ENCODE measurements at places on chromosomes 6 and 20. TPM values are rescaled to one million over a fixed set of nuclear protein-coding genes. Genes with fewer than 3 reads are reported as not detected.

Gene KIF6
- total RNA-seq = 1.2 TPM

Gene PLCB4
- 38.9 TPM for total RNA-seq

Gene CPNE5
- total RNA-seq = 0.29 TPM

Gene PRIM2
- 11.9 TPM for total RNA-seq

Gene THBS2
- total RNA-seq = 260 TPM

GRCh38 chr20:50346374-50347283, 156.0 kb downstream of the CEBPB start:
- H3K4me1 ChIP-seq = peaks cover 9% of the 10 kb centered on the region
- H3K27me3 ChIP-seq = no peaks in the 10 kb centered on the region
- H3K27ac ChIP-seq = no peak overlapping the region
- no peaks in the 10 kb centered on the region for H3K36me3 ChIP-seq

GRCh38 chr6:166814390-166814789, 142.0 kb downstream of the RNASET2 start:
- H3K4me1 ChIP-seq = no peaks in the 10 kb centered on the region
- no peaks in the 10 kb centered on the region for H3K27me3 ChIP-seq
- no peak for DNase-seq

DNA sequence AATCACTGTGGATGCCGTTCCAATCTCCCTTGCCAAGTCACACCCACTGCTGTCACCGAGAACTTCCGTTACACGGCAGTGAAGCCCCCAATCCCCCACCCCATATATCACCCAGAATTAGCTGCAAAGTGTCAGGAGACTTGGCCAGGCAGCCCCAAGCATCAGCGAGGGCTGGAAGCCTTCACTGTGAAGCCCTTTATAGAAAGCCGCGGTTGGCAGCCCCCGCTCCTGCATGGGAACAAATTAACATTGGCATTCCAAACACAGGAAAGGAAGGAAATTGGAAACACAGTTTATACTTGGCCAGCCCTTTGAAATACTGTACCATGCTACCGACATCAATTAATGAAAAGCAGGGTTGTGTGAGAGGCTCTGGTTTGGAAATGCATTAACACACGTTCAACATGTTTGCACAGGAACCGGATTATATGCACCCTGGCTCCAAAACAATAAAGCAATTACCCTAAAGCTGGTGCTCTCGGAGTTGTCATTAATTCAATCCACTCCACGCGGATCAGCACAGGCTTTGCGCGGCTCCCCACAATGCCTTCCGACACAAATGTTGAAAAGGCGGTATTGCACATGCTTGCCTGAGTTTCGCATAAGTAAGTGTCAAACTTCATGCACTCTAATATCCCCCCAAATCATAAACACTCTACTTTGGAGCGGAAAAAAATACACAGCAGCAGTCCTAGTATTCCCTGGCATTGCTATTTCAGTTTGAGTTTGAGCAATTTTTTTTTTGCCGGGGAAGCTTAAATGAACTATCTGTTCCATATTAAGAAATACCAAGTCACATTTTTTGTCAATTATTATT, 7.1 kb downstream of the BMP7 start:
- no peak overlapping the region for H3K27ac ChIP-seq
- DNase-seq = no peak
- peaks cover 78% of the 10 kb centered on the region for H3K27me3 ChIP-seq
- no peaks in the 10 kb centered on the region for H3K36me3 ChIP-seq
- no peaks in the 10 kb centered on the region for H3K4me1 ChIP-seq

DNA sequence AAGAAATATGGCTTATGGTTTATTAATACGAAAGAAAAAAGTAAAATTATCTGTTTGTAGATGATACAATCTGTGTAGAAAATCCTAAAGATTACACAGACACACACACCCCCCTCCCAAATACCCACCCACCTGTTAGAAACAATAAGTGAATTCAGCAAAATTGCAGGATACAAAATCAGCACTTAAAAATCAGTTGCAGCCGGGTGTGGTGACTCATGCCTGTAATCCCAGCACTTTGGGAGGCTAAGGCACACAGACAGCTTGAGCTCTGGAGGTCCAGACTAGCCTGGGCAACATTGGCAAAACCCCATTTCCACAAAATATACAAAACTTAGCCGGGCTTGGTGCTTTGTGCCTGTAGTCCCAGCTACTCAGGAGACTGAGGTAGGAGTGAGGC, 42.3 kb downstream of the NINL start:
- H3K27ac ChIP-seq = no peak overlapping the region
- peaks cover 18% of the 10 kb centered on the region for H3K4me1 ChIP-seq
- H3K4me3 ChIP-seq = no peak overlapping the region
- H3K36me3 ChIP-seq = no peaks in the 10 kb centered on the region
- no peaks in the 10 kb centered on the region for H3K27me3 ChIP-seq
- DNase-seq = peak; percentile 55

GRCh38 chr6:18309046-18309445, 44.7 kb upstream of the DEK start:
- no peak overlapping the region for H3K4me3 ChIP-seq
- peaks cover 16% of the 10 kb centered on the region for H3K4me1 ChIP-seq
- no peaks in the 10 kb centered on the region for H3K27me3 ChIP-seq
- H3K27ac ChIP-seq = no peak overlapping the region
- H3K36me3 ChIP-seq = no peaks in the 10 kb centered on the region

DNA sequence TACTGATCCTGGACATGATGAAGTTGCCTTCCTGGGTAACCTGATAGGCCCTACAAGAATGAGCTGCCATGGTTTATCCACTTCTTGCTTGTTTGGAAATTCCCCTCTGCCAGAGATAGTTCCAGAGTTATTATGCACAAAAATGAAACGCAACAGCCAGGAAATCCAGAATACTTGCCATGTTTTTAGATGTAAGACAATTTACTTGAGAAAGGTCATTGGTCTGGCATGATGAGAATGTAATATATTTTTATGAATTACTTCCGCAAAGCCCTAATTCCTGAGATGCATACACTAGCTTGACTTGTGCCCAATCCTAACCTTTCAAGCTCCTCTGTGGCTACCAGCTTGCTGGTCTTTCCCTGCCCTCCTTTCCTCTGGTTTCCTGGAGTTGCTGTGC, 27.9 kb upstream of the NT5E start:
- H3K27me3 ChIP-seq = no peaks in the 10 kb centered on the region
- peaks cover 8% of the 10 kb centered on the region for H3K4me1 ChIP-seq
- no peak overlapping the region for H3K27ac ChIP-seq
- no peak overlapping the region for H3K4me3 ChIP-seq
- no peaks in the 10 kb centered on the region for H3K36me3 ChIP-seq

DNA sequence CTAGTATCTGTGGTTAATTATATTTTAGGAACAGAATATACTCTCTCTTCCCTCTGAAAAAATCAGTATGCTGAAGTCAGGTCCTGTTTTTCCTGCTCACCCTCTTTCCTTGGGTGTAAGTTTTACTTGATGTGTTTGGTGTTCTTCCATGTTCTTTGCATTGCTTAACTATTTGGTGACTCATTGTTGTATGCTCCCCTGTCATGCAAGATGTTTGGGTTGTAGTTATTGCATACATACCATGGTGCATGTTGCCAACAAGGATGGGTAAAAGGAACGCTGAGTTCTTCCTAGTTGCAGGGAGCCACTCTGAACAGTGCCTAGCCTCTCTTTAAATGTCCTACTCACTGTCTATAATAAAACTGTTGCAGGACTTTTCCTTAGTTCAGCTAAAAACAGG, 207.9 kb upstream of the LAMP5 start:
- no peak overlapping the region for H3K27ac ChIP-seq
- no peaks in the 10 kb centered on the region for H3K27me3 ChIP-seq
- peaks cover 6% of the 10 kb centered on the region for H3K4me1 ChIP-seq
- no peaks in the 10 kb centered on the region for H3K36me3 ChIP-seq

- H3K36me3 ChIP-seq = no peaks in the 10 kb centered on the region
- peak; percentile 27 for DNase-seq
- H3K4me1 ChIP-seq = peaks cover 14% of the 10 kb centered on the region
- peaks cover 28% of the 10 kb centered on the region for H3K27me3 ChIP-seq
- H3K27ac ChIP-seq = no peak within 1 kb of the TSS
- peak within 1 kb of the TSS; percentile 77 for H3K4me3 ChIP-seq
Observed at GRCh38 chr20:58852543-58853271, at the start of gene GNAS. GNAS (plus strand) TSS chr20:58852716.

DNA sequence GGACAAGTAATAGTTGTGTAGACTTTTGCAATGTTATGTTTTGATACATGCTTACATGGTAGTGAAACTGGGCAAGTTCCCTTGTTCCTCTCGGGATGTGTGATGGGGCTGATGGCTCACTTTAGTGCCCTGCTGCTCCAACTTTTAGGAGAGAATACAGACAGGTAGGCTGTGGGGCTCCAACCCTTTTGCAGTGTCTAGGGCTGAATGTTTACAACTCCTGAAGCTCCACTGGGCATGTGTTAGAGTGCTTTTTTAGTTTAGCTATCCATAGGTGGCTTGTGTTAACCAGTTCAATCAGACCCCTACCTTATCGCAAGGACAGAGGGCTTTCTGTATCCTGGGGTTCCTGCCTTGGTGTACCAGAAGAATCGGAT, 33.8 kb downstream of the SERPINB6 start:
- no peak overlapping the region for H3K4me3 ChIP-seq
- no peaks in the 10 kb centered on the region for H3K36me3 ChIP-seq
- DNase-seq = no peak
- H3K4me1 ChIP-seq = no peaks in the 10 kb centered on the region

- no peak overlapping the region for H3K27ac ChIP-seq
- DNase-seq = no peak
- no peaks in the 10 kb centered on the region for H3K4me1 ChIP-seq
- no peaks in the 10 kb centered on the region for H3K27me3 ChIP-seq
- H3K4me3 ChIP-seq = no peak overlapping the region
Observed at GRCh38 chr20:44485830-44486198, 10.1 kb downstream of the TTPAL start.

DNA sequence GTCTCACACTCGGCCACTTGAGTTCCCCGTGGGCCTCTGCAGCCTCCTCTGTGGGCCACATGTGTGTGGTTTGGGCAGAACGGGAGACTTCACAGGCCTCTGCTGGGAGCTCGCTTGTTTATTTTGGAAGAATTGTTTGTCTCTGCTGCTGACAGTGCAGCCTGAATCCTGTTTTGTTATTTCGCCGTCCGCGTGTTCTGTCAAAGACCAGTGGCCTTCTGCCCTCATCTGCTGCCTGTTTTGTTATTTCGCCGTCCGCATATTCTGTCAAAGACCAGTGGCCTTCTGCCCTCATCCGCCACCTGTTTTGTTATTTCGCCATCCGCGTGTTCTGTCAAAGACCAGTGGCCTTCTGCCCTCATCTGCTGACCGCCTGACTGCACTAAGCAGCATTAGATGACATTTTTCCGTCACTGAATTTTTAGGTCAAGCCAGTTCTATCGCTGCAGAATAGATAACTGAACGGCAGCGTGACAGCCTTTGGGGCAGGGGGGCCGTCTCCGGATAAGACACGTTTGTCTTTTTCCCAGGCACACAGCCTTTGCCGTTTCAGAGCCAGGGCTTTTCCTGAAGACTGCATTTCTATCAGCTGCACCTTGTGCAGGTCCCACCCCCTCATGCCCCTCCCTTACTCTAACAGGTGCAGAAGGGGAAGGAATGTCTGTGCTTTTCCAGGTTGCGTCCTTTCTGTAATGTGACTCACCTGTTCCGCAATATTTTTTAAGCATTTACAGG, 158.5 kb upstream of the AFDN start:
- no peaks in the 10 kb centered on the region for H3K36me3 ChIP-seq
- DNase-seq = no peak
- no peak overlapping the region for H3K27ac ChIP-seq
- no peaks in the 10 kb centered on the region for H3K4me1 ChIP-seq
- peaks cover 3% of the 10 kb centered on the region for H3K27me3 ChIP-seq

- no peaks in the 10 kb centered on the region for H3K27me3 ChIP-seq
- H3K4me3 ChIP-seq = no peak overlapping the region
- no peak for DNase-seq
- no peak overlapping the region for H3K27ac ChIP-seq
- H3K4me1 ChIP-seq = peaks cover 8% of the 10 kb centered on the region
Observed at GRCh38 chr6:7636151-7636550, 46.2 kb downstream of the SNRNP48 start.

GRCh38 chr6:153334121-153334520, 203.0 kb upstream of the RGS17 start:
- no peaks in the 10 kb centered on the region for H3K4me1 ChIP-seq
- H3K4me3 ChIP-seq = no peak overlapping the region
- H3K36me3 ChIP-seq = no peaks in the 10 kb centered on the region
- H3K27ac ChIP-seq = no peak overlapping the region

DNA sequence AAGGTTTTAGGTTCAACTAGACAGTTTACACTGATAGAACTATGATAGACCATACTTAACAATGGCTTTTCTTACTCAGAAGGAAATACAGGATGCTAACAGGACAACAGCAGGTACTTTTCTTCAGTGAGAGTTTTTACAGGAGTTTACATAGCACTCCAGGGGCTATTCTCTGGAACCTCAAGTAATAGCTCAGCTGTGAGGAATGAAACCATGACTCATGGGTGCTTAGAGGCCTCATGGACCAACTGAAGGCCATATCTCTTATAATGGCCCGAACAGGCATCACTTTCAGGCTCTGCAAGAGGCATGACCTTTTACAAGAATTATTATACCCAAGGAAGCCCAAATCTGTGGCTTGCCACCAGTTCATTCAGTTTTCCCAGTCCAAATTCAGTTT, 31.8 kb downstream of the TREML1 start:
- H3K27ac ChIP-seq = no peak overlapping the region
- no peak overlapping the region for H3K4me3 ChIP-seq
- no peaks in the 10 kb centered on the region for H3K4me1 ChIP-seq

GRCh38 chr20:38165089-38165965, at the start of gene TGM2:
TGM2 (minus strand) TSS chr20:38165270; CDS start chr20:38165198, 72 bp downstream.
- no peak for DNase-seq
- H3K27me3 ChIP-seq = no peaks in the 10 kb centered on the region
- peaks cover 7% of the 10 kb centered on the region for H3K36me3 ChIP-seq
- peak within 1 kb of the TSS; percentile 3 for H3K27ac ChIP-seq
- peak within 1 kb of the TSS; percentile 56 for H3K4me3 ChIP-seq

DNA sequence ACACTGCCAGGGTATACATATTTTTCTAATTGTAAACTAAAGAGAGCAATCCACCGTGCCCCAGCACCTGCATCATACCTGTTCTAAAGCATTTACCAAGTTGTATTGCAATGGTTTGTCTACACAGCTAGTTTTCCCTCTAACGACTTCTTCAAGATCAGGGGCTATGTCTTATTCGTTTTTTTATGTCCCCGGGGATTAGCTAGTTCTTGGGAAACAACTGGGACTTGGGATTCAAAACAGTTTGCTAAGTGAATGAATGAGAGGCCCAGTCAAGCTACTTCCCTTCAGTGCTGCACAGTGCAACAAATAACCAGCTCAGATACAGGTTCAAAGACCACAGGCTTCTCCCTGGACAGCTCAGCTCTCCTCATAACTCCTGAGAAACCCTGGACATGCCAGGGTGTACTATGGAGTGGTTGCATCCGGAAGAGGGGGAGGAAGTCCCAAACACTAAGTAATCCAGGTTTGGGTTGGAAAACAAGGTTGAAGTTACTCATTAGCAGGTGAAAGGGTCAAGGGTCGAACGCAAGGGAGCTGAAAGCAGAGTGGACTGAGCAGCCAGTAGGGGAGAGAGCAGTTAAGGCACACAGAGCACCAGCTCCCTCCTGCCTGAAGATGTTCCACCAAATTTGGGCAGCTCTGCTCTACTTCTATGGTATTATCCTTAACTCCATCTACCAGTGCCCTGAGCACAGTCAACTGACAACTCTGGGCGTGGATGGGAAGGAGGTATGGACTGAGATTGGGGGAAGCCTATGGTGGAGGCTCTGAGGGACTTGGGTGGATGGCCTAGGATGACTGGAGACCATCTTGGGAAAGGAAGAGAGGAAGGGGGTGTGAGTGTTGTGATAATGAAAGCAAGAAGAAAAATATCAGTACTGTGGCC, at the start of gene APOM:
TSS of gene APOM (plus strand) at position 546 of the 889 bp plus-strand sequence. CDS start at position 619, 73 bp downstream.
- peaks cover 42% of the 10 kb centered on the region for H3K4me1 ChIP-seq
- no peak for DNase-seq
- H3K36me3 ChIP-seq = no peaks in the 10 kb centered on the region
- H3K27ac ChIP-seq = no peak within 1 kb of the TSS
- no peaks in the 10 kb centered on the region for H3K27me3 ChIP-seq

Data from astrocyte (in vitro differentiated cells and primary cell).